ENCODE measurements at places on chromosomes 16 and 17.

- no peak for DNase-seq
Measured at GRCh38 chr17:32927724-32928585, at the start of gene TMEM98. TMEM98 (plus strand) TSS chr17:32928153; CDS start chr17:32931529, 3,376 bp downstream.

DNA sequence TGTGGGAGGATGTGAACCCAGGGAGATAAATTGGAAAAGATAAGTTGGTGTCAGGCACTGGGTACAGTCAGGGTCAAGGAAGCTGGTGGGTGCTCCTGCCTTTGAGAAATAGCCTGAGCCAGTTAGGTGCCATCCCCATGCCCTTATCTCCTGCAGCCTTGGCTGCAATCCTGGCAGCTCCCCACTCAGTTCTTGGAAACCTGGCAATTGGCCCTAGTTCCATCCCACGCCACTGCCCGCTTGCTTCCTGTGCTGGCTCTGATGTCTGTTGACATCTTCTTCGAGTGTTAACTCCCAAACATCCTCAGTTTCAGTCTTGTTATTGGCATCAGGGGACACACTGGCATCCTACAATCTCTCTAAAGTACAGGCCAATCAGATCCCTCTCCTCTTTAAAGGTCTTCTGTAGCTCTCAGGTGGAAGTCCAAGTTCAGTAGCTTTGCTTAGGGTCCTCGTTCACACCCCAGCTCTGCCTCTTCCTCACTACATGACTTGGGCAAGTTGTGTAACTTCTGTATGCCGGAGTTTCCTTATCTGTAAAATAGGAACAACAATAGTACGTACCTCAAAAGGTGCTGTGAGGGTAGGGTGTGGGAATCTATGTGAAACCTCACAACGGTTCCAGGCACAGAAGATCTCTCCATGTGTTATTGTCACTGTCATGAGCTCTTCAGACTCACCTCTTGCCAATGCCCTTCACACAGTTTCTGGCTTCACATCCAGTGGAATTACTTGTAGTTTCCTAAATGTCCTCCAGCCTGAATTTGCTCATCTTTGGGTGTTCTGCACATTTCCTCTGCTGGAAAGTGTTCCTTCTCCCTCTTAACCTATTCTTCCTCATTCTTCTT is 13.5 kb upstream of the PRKAR1A start:
- DNase-seq: no peak

- DNase-seq: no peak
Measured at GRCh38 chr16:86038926-86039310, 140.0 kb downstream of the IRF8 start.

DNA sequence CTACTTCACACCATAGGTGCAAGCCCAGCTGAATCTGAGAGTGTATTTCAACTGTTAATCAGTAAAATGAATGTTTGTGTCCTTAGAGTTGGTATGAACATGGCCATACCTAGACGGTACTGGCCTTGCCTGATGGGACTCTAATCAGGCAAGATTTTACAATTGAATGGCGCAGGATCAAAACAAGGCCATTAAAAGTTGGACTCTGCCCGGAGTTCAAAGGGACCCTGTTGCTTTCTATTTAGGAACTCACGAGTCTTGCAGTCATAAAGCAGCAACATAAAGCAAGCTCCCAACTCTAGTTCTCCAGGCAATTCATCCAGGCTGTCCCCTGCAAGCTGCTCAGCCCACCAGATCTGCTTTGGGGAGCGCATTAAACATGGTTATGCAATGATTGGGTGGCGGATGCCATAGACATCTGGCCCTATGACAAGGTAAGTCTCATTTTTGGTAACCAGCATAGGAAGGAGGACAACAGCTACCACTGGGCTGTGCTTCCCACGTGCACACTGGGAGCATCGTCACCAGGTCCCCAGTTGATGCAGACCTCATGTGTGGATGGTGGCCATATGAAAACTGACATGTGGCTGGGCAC is 8.8 kb downstream of the TMEM186 start:
- DNase-seq: no peak

DNA sequence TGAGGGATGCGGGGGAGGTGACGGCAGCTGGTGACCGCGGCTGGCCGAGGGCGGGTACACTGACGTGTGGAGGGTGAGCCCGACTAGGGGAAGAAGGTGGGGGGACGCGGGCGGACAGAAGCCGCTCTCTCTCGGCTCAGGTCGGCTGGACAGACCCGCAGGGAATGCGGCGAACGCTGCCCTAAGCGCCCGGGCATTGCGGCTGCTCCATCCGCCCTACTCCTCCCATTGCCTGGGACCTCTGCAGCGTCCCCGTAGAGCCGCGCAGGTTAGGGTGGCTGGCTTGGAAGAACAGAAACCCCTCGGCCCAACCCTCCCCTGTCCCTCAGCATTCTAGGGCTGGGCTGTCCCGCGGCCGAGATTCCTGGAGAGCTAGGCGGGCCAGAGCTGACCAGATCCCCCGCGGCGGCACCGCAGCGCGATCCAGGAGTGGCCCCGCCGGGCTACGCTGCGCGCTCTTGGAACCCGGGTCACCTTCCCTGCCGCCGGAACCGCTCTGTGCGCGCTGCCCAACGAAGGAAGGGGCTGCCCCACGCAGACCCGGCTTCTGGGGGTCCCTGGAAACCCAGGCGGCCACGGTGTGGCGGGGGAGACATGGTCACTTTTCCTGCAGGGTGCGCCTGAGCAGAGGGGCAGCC is 3.0 kb downstream of the DLX4 start:
- DNase-seq: no peak

DNA sequence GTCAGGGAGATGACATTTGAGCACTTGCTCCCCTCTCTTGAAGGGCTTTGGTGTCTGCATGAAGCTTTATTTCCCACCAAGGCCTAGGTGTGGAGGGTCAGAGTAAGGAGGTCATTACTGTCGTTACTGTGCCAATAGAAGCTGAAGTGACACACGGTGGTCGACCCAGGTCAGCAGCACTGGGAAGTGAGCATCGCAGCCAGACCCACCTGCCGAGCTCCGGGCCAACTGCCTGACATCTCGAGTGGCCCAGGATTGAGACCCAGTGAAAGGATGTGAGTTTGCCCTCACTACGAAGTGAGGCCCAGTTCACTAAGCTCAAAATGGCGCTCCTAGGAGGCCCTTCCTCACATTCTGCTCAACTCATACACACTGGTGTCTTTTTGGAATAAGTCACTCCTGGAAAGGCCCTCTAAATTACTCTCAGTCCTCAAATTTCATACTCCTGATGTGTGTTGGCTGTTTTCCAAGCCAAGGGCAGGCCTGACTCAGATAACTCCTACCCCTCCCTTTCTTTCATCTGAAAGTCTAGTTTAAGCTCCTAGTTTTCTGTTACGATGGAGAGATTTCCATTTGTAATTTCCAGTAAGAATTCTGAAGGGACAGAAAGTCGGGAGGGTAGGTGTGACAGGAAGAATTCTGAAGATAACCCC is 200.4 kb downstream of the LGALS9B start:
- DNase-seq: no peak

GRCh38 chr17:66537502-66537901 is 235.1 kb downstream of the PRKCA start:
- no peak for DNase-seq

DNA sequence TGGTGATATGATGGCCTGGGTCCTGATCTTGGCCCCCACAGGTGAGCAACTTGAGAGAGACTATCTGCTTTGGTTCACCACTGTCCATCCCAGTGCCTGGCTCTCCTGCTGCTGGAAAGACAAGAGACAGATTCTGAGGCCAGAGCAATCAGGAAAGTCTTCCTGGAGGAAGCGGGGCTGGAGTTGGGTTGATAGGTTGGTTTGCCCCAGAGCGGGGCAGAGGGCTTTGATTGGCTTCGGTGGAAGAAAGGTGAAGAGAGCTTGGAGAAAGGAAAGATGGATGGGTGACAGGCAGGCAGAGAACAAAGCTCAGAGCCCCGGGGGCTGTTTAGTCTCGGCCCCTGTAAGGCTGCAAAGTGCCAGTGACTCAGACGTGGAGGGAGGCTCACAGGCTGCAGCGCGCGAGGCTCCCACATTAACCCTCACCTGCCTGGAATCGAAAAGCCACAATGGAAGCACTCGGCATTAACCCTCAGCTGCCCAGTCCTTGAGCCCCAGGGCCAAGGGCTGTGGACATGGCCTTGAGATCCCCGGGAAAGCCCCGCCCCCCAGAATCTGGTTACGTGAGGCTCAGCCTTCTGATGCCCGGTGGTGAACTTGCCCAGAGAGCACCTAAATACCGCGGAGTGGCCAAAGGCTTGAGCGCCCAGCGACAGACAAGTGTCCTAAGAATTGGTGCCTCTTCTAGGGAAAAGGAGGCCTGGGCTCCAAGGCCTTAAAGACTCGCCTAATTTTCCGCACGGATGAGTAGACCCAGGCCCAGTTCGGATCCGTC is 996 bp upstream of the CPNE2 start:
- no peak for DNase-seq

DNA sequence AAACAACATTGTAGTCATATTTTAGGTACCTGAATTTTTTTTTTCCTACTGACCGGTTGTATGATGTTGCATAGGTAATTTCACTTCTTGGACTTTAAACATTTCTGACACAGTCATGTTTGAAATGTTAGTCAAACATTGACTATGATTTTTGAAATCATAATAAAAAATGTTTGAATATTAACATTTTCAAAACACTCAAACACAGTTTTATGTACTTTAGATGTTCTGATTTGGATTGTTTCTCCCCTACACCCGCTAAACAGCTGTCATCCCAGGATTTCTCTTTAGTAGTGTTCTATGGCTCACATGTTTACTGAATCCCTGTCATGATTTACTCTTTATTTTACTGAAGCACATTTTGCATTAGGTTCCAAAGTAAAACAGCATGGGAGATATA is 102.9 kb upstream of the NPEPPS start:
- no peak for DNase-seq

GRCh38 chr16:79750311-79750710 is 149.8 kb upstream of the MAF start:
- no peak for DNase-seq

GRCh38 chr16:1021553-1022160 is 40.1 kb downstream of the SOX8 start:
- DNase-seq: no peak

GRCh38 chr17:47622180-47622549 is 27.6 kb upstream of the KPNB1 start:
- no peak for DNase-seq

Measured in CD4-positive, alpha-beta T cell treated with Interleukin-12 subunit alpha and Interleukin-12 subunit beta, for 1 hour (primary cell).